WTC11 (cell line): ENCODE measurements at places on chromosomes 4 and X.

- DNase-seq: no peak
These were observed 1819.5 kb upstream of the TENM3 start for GRCh38 chr4:180423712-180424057.

DNA sequence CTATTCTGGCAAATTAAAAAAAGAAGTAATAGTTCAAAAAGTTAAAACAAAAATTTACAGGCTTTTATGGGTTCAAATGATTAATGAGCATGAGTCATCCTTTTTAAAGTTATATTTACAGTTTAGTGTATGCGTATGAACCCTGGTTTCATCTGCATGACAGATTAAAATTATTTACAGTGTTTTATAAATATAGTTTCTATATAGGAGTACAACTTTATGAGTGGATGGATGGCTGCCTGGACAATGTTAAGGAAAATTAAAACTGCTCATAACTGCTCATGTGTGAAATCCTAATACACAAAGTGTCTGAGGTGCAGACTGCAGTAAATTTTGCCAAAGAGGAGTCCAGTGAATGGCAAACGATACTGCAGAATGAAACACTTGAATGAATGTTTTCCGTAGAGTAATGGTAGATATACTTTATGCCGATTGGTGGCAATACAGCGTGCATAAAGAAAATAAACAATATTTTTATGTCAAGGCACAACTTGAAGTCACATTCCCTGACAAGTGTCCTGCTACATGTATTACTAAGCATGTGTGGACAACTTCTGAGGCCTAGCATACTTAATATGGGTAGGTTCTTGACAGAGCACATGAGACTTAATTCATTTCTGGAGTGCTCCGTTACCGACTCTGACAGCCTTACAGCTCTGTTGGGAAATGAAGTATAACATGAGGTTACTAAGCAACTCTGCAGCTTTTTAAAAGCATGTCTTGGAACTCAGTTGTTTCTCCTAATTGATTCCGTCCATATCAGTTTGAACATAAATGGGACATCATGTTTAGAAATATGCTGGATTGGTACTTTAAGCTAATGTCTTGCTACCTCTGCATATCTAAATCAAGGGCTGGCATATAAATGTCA is 985.6 kb upstream of the PCDH7 start:
- DNase-seq: no peak

- peak; percentile 70 for DNase-seq
These were observed 2.7 kb upstream of the NKX3-2 start for GRCh38 chr4:13546941-13547484.

DNA sequence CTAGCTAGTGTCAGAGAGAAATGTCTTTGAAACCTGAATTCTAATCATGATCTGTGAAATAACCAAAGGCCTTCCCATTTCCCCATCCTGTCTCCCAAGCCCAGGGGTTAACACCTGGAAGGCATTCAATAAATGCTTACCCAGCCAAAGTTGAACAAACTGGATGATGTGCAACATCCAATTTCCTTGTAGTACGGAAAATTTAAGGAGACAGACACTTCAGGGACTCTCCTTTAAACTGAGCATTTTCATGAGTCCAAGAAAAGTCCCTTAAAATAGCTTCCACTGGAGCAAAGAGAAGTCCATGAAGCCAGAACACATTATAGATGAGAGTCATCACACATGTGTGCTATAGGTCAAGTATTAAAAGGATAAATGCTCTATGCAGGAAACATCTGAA is 271.2 kb downstream of the RAB28 start:
- no peak for DNase-seq

- DNase-seq: no peak
These were observed 278.6 kb upstream of the KLF3 start for GRCh38 chr4:38385093-38386004.

DNA sequence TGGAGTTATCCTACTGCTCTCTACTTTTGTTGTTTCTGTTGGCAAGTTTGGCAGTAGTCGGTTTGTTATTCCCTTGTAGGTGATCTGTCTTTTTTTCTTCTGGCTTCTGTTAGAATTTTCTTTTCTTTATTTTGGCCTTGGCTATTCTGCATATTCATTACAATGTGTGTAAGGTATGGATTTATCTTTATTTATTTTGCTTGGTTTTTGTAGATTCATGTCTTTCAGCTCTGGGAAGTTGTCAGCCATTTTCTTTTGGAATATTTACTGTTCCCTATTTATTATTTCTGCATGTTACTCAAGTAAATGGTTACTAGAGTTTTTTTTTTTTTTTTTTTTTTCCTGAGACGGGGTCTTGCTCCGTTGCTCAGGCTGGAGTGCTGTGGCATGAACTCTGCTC is 12.6 kb downstream of the ADD1 start:
- no peak for DNase-seq

GRCh38 chr4:39710098-39710896 is 12.4 kb downstream of the UBE2K start:
- no peak for DNase-seq

- DNase-seq: no peak
These were observed 1.4 kb downstream of the LSM6 start for GRCh38 chr4:146176891-146177290.

GRCh38 chr4:173281406-173282255 is 52.5 kb downstream of the HMGB2 start:
- DNase-seq: no peak

- no peak for DNase-seq
These were observed 49.1 kb downstream of the ARHGEF9 start for GRCh38 chrX:63735882-63736281.

- DNase-seq: no peak
These were observed 3.2 kb upstream of the PCDH19 start for GRCh38 chrX:100413229-100413628.

- no peak for DNase-seq
These were observed 191.0 kb downstream of the SCFD2 start for GRCh38 chr4:53174823-53175222.

- no peak for DNase-seq
These were observed 1.1 kb upstream of the CCNQ start for GRCh38 chrX:153600032-153600373.

DNA sequence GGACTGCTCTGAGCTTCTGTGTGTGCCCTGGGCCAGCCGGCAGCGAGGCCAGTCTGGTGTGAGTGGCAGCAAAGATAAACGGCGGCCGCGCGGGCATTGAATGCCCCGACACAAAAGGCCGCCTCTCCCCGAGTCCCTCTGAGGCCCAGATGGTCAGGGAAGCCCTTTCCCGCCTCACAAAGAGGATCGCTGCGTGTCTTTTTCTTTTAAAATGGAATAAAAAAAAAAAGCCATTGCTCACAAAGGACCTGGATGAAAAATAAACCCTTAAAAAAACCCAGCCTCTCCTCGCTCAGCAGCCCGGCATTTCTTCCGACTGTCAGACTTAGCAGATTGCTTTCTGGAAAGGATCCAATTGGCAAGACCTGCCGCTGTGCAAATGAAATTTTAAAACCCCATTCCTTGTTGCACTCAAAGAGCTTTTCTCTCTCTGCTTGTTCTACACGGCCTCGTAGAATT is 578.7 kb downstream of the BCOR start:
- no peak for DNase-seq

DNA sequence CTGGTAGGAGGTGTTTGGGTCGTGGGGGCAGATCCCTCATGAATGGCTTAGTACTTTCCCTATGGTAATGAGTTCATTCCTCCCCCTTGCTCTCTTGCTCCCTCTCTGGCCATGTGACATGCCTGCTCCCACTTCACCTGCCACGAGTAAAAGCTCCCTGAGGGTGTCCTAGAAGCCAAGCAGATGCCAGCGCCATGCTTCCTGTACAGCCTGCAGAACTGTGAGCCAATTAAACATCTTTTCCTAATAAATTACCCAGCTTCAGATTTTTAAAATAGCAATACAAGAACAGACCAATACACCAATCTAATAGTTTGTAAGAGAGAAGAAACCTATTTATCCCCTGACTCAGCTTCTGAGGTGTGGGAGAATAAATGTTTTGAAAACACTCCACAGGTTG is 60.5 kb downstream of the FGFBP1 start:
- no peak for DNase-seq

DNA sequence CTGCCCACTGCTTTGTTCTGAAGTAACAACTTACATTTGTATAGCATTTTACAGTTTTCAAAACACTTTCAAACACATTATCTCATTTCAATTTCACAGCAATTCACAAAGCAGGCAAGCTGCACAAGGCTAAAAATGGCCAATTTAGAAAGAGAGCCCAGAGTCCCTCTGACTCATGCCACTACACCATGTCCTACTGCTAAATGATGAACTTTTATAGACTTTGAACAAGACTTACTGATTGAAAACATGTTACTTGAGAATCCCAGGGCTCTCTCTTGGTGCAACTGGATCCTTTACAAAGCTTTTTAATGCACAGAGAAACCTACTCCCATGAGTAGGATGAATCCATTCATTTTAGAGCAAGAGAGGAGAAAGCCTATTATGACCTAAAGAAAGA is 5.8 kb upstream of the G3BP2 start:
- no peak for DNase-seq

GRCh38 chr4:143782521-143782920 is 82.0 kb upstream of the FREM3 start:
- DNase-seq: no peak

DNA sequence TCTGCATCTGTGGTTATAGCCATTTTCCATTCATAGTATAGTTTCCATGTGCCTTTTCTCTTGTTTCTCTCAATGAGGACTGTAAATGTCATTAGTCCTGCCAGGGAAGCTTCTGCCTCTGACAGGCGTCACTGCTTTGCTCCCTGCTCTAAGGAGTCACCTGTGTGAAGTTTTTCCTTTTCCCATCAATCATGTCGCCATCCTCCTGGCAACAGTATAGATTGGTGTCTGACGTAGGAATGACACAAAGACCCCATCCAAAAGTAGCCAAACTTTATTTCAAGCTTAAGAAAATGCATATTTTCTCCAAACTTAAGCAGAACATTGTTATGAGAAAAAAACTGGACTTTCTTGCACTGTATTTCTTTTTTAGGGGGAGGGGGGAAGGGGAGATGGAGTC is 23.1 kb upstream of the MECP2 start:
- no peak for DNase-seq

DNA sequence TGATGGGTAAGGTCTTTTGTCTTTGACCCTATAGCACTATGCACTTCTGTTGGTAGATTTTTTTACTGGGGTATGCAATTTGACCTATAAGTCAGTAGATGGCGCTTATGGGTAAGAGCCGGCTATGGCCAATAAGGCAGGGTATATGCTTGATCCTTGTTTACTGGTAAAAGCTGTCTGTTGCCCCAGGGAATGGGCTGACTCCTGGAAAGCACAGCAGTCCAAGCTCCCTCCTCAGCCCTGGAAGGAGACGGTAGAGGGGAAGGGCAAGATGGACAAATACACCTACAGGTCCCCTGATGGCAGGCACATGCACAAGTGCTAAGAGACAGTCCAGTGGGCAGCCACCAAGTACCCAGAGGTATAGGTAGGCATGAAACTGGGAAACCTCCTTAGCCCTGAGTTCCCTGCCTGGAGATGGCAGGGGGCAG is 63.7 kb downstream of the ADAMTS3 start:
- DNase-seq: peak; percentile 27

- DNase-seq: no peak
These were observed 40.4 kb upstream of the MAP3K15 start for GRCh38 chrX:19555683-19556082.

DNA sequence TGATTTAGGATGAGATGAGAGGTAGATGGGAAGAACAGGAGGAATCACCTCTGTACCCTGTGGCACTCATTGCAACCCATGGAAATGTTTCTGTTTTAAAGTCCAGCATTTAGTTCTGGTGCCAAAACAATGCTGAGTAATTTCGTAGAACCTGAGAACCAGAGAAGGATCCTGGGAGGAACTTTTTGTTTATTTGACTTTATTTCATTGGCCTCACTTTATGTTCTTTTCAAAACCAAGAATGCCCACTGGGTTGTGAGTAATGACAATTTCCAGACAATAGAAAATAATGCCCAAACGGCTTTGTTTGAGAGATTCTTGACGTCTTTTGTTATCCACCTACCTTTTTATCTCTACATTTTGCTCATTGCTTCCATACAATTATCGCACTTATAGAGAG is 111.3 kb downstream of the SHROOM3 start:
- no peak for DNase-seq

DNA sequence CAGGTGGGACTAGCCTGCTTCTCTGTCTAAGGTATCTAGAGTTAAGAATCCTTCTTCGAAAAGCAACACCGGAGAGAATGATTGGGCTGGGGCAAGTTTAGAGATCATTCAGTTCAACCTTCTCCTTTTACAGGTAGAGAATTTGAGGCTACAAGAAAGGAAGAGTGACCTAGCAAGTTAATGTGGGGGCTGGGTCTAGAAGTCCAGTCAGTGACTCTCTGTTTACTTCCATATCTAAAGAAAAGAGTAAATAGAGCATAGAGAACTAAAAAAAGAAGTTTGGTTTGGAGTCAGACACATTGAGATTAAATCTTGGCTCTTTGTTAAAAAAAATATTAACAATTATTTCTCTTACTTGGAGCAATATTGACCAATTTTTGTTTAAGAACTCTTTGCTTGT is 64.1 kb upstream of the NPNT start:
- no peak for DNase-seq

DNA sequence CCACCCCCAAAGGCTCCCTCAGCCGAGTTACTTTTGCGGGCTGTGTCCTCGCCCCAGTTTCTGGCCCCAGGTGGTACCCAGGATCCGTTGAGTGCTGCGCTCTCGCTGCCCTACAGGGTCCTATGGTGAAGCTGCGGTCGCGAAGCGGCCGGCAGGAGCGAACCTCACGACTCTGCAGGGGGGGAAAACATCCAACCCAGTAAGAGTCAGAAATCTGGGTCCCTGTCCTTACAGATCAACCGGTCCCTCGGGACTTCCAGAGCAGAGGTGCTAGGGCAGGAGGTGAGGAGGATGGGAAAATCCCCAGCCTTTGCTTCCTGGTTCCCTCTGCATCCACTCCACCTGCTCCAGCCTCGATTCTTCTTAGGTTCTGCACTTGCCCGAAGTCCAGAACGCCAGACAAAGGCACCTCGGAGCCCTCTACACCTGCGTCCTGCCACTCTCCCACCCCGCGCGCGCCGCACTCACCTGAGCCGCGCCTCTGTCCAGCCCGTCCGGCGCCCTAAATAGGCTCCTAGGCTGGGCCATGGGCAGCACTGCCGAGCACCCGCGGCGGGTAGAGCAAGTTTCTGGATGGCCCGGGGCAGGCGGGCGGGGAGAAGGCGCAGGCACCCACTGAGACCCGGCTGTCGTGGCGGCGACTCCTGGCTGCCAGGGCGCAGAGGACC is at the start of gene HS3ST1:
Gene HS3ST1 (minus strand): TSS at position 664 of the 668 bp plus-strand sequence. CDS start 28,889 bp downstream, outside the sequence.
- DNase-seq: peak; percentile 12

DNA sequence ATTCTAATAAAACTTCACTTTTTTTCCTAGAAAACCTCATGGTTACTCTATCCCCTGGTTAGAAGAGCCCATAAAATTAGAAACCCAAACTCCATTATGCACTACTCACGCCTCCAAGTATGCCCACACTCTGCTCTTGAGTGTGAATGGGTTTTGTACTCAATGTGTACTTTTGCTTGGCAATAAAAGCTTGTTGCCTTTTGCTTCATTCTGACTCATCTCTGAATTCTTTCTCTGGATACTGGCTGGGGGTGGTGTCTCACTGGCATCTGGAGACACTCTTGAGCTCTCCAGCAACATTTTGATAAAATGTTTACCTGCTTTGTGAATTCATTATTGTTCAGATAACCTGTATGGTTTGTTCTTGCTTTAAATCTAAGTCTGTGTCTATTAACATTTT is 963.3 kb downstream of the TRAM1L1 start:
- DNase-seq: no peak

GRCh38 chrX:65828599-65828998 is 161.1 kb downstream of the MSN start:
- no peak for DNase-seq
